ENCODE measurements at places on chromosomes 2 and 18.

GRCh38 chr2:66526180-66526579, 91.3 kb downstream of the MEIS1 start:
- no peak for DNase-seq

GRCh38 chr18:48799724-48800315, 150.9 kb downstream of the SMAD7 start:
- DNase-seq: no peak

DNA sequence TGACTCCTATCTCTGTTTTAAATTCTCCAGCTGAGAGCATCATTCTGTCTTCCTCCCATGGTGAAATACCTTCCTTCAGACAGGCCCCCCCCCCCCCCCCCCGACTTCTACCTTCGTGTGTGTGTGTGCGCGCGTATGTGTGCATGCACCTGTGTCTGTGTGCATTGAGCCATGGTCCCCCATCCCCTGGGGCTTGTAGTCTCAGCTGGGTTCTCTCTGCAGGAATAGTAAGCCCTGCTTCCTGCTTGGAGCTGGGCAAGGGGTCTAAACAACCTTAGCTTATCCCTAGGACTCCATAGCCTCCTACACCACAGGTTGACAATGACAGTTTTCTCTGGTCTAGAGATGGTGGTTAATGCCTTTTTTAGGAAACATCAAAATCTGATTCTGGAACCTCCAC, 427.5 kb upstream of the KLHL29 start:
- DNase-seq: no peak

GRCh38 chr2:241598061-241598460, 38.9 kb downstream of the THAP4 start:
- no peak for DNase-seq

- DNase-seq: no peak
Observed at GRCh38 chr18:47407736-47408135, 156.3 kb upstream of the SKOR2 start.

GRCh38 chr2:153986488-153987229, 114.9 kb downstream of the GALNT13 start:
- DNase-seq: no peak

- DNase-seq: no peak
Observed at GRCh38 chr2:27322301-27322765, 564 bp downstream of the MPV17 start.

DNA sequence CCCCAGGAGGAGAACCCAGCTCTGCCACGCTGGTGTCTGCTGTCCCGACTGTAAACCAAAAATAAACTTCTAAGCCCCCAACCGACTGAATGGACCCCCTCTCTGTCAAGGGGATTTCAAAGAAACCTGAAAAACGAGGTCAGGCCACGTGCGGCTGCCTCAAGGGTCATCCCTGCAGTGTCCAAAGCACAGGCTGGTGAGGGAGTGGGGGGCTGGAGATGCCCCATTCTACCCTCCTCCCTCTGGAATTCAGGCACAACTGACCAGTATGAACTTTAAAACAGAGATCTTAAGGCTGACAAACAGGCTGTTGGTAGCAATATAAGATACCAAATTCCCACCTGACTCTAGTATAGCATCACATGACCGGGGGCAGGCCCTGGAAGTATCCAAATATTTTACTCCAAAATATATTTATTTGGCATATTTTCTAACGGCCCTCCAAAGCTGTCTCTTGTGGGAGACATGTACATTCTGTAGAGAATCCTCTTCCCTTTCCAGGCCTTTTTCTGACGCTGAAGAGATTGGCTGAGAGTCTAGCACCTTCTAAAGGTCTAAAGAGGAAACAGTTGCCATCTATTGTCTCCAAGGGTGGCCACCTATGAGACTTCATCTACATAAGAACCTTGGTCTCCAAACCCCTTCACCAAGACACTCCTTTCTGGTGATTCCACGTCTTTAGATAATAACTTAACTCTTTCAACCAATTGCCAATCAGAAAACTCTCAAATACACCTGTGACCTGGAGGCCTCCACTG, 40.4 kb upstream of the CTDP1 start:
- DNase-seq: no peak

GRCh38 chr2:95301876-95302641, 4.9 kb downstream of the KCNIP3 start:
- DNase-seq: no peak

GRCh38 chr2:160429248-160430000, 64.2 kb downstream of the RBMS1 start:
- DNase-seq: no peak

GRCh38 chr2:233325256-233325655, 17.6 kb downstream of the SAG start:
- no peak for DNase-seq

Data from NCI-H2029 (cell line).